Stimulated activated effector memory CD8-positive, alpha-beta T cell treated with anti-CD3 and anti-CD28 coated beads, Interleukin-12 subunit alpha, Interleukin-12 subunit beta, amount 100 ng/mL, for 72 hours (primary cell): ENCODE measurements at places on chromosomes 16 and 17.

- DNase-seq = no peak
These were observed 39.7 kb downstream of the ARHGAP17 start for GRCh38 chr16:24975428-24975889.

DNA sequence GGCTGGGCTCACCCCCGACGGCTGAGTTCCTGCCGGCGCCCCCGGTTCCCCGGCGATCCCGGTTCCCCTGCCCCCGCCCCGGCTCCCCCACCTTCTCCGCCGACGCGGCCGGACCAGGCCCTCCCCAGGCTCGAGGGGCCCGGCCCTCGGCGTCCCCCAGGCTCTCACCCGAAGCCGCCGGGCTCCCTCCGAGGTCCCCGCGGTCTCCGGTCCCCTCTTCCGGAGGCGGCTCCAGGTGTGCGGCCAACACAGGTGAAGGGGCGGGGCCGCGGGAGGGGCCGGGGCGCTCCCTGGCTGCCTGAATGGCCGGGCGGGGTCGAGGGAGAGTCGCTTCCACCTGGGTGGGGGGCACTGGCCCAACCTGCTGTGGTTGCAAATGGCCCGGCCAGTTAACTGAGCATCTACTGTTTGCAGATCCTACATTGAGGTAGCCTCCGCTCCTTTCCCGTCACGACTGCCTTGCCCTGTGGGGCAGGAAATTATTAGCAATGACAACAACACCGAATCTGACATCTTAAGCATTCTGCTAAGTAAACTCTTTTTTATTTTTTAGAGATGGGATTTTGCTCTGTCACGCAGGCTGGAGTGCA is at the start of gene BICDL2:
Gene BICDL2, minus strand, starts transcription at position 219 of the 590 bp plus-strand sequence. CDS start 1,448 bp downstream, outside the sequence.
- no peak for DNase-seq

GRCh38 chr17:76388966-76389888 is 4.8 kb downstream of the SPHK1 start:
- DNase-seq = no peak

DNA sequence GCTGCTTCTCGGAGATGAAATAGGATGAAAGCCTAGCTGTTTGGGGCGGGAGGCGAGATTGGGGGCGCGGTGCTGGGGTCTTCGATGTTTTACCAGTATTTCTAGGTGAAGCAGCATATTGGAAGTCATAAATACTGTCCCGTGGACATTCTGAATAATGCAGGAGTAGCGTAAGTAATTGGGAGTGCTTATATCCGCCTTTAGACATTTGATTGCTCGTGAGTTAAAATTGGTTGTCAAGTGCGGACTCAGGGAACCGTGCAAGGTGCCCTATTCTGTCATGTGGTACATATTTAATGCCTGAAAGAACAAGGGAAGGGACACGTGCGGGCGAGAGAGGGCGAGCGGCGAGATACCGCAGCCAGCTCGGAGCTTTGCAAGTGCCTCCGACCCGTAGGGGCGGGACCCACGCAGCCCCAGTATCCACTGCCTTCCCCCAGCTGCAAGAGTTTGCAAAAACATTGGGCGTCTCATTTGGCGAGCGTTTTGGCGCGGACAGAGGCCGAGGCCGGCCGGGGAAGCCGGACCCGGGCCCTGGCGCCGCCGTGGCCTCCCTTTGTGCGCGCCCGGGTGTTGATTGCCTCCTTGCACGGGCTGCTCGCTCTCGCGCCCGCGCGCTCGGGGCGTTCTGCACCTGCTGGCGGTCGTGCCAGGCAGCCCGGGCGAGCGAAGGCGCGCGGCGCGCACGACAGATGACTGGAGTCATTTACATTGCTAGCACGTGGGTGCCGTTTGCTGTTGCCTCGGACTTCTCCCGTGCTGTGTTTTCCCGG is 849.8 kb upstream of the RBFOX1 start:
- no peak for DNase-seq

- DNase-seq = no peak
These were observed 2.1 kb downstream of the FAM171A2 start for GRCh38 chr17:44361292-44362260.
